ENCODE measurements at places on chromosomes 5 and 9.
A peak's percentile ranks its signal among the peaks of the same experiment; 100 is the strongest.

GRCh38 chr5:96388176-96388575, 44.9 kb downstream of the PCSK1 start:
- no peak for DNase-seq

GRCh38 chr9:28868228-28868990, 1295.1 kb upstream of the C9orf72 start:
- no peak for DNase-seq

- no peak for DNase-seq
Measured at GRCh38 chr5:139094154-139095131, 103.7 kb downstream of the SIL1 start.

DNA sequence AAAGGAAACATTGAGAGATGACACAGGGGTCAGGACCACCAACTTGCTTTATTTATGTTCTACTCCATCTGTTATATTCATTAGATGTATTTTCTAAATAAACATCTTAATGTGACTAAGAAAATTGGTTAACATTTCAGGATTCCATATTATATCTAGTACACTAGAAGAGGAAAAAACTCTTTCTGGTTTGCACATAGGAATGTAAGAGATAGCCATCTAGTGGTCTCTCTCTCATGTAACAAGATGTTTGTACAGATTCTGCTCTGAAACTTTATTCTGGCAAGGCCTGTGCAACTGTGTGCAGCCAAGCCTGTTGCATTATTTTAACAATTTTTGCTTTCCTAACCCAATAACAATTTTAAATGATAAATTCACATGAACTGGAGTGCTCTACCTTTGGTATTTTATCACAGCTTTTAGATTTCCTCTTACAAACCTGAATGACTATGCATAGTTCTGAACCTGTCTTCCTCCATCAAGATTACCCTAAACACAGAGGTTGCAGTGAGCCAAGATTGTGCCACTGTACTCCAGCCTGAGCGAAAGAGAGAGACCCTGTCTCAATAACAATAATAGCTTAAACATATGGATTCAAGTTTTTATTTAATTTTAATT, 148.2 kb downstream of the GIN1 start:
- DNase-seq: peak; percentile 32

GRCh38 chr5:82413302-82414040, 135.3 kb upstream of the RPS23 start:
- DNase-seq: peak; percentile 39

DNA sequence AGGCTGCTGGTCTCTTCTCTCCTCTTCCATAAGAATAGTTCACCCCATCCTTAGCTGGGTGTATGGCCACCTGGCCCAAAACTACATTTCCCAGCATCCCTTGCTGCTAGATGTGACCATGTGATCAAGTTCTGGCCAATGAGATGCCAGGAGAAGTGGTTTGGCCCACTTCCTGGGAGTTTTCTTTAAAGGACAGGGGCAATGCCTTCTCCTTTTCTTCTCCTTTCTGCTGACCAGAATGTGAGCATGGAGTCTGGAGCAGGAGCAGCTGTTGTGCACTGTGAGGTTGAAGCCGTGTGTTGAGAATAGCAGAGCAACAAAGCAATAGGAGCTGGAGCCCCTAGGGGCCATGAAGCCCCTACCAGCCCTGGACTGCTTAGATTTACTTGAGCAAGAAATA, 36.8 kb downstream of the C9orf50 start:
- peak; percentile 62 for DNase-seq

GRCh38 chr5:72256536-72256935, 63.5 kb downstream of the MRPS27 start:
- DNase-seq: no peak

Data from HTR-8/SVneo (cell line).